ENCODE measurements at places on chromosomes 6 and 20. TPM values are rescaled to one million over a fixed set of nuclear protein-coding genes. Genes with fewer than 3 reads are reported as not detected.

The SAMD10 gene
- 1.4 TPM for total RNA-seq

The LTA gene
- not detected for total RNA-seq

The IP6K3 gene
- total RNA-seq = 42.6 TPM

The C6orf118 gene
- not detected for total RNA-seq

The HDGFL1 gene
- total RNA-seq = not detected

The SEMG1 gene
- total RNA-seq = not detected

The TREM1 gene
- total RNA-seq = not detected

The NTSR1 gene
- not detected for total RNA-seq

The RAMACL gene
- total RNA-seq = 8.0 TPM

The SMLR1 gene
- not detected for total RNA-seq

The CD93 gene
- not detected for total RNA-seq

The PREP gene
- 74.3 TPM for total RNA-seq

The FOXA2 gene
- not detected for total RNA-seq

The PPP1R3G gene
- total RNA-seq = 0.25 TPM

The EPHA7 gene
- 1.5 TPM for total RNA-seq

The IFNGR1 gene
- 29.8 TPM for total RNA-seq

The SLC22A16 gene
- total RNA-seq = 2.0 TPM

The CCM2L gene
- 52.6 TPM for total RNA-seq

The TTLL9 gene
- not detected for total RNA-seq

The SIRPB1 gene
- total RNA-seq = 0.75 TPM

The NOL4L gene
- total RNA-seq = 8.5 TPM

The PROKR2 gene
- not detected for total RNA-seq

The BTN2A1 gene
- 5.0 TPM for total RNA-seq

The DEFB125 gene
- total RNA-seq = not detected

The SMPDL3A gene
- 1.2 TPM for total RNA-seq

The SOBP gene
- 5.0 TPM for total RNA-seq

The RIPOR3 gene
- total RNA-seq = 6.9 TPM

The RPL10A gene
- 4,000 TPM for total RNA-seq

The SCP2D1 gene
- total RNA-seq = not detected

The TCF21 gene
- not detected for total RNA-seq

The SYNE1 gene
- total RNA-seq = 0.85 TPM

The PSORS1C2 gene
- total RNA-seq = not detected

The CRISP2 gene
- not detected for total RNA-seq

The FAM217A gene
- total RNA-seq = not detected

The PTK7 gene
- total RNA-seq = 257 TPM

The GSS gene
- total RNA-seq = 104 TPM

The RALY gene
- total RNA-seq = 218 TPM

The NRN1 gene
- total RNA-seq = not detected

Measured in G401 (cell line).